Activated naive CD4-positive, alpha-beta T cell treated with anti-CD3 and anti-CD28 coated beads, Interleukin-2, amount 50 U/mL, for 72 hours (primary cell): ENCODE measurements at places on chromosomes 16 and 17. TPM values are rescaled to one million over a fixed set of nuclear protein-coding genes. Genes with fewer than 3 reads are reported as not detected.

Gene CACNG5
- total RNA-seq: not detected

Gene CCL18
- 0.37 TPM for total RNA-seq

Gene CRHR1
- not detected for total RNA-seq

Gene KRTAP16-1
- not detected for total RNA-seq

Gene HSPB9
- 0.23 TPM for total RNA-seq

Gene CALB2
- not detected for total RNA-seq

Gene GUCY2D
- total RNA-seq: not detected

DNA sequence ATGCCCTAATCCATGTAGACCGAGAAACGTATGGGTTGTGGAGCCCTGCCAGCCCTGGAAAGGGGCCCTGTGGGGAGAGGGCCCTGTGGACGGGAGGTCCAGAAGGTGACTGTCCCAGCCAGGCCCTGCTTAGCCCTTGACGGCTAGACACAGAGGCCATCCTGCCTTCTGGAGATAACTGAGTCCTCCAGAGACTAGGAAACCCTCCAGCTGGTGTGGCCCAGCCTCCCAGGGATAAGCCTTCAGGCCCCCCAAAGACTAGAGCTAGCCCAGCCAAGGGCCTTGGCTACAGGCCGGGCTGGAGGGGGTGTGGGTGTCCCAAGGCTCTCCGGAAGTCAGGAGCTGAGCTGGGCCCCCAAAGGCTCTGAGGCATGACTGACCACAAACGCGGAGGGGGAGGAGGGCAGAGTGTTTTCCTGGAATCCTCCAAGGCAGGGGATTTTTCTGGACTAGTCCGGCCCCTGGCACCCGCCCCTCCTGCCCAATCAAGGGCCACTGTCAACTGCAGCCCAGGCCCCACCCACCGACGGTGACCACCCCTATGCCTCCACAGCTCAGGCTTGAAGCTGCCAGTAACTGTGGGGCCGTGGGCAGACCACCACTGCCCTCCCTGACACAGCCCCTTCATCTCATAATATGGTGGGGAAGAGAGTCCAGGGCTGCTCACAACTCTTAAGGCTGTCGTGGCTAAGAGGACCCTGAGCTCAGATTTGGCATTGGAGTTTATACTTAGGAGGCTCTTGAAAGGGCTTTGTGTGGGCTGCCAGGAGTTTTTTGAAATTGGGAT lies 885 bp upstream of the VASN start:
- DNase-seq: no peak

- DNase-seq: no peak
Observed at GRCh38 chr16:5465714-5466113, 368.1 kb upstream of the EEF2KMT start.

DNA sequence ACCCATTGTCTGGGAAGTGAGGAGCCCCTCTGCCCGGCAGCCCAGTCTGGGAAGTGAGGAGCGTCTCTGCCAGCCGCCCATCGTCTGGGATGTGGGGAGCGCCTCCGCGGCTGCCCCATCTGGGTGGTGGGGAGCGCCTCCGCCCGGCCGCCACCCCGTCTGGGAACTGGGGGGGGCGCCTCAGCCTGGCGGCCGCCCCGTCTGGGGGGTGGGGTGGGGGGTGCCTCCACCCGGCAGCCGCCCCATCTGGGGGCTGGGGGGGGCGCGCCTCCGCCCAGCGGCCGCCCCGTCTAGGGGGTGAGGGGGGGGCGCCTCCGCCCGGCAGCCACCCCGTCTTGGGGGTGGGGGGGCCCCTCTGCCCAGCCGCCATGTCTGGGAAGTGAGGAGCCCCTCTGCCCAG lies 78.4 kb downstream of the RPGRIP1L start:
- no peak for DNase-seq

- no peak for DNase-seq
Observed at GRCh38 chr17:51455931-51456330, 195.6 kb downstream of the UTP18 start.

GRCh38 chr17:19614900-19615299 lies 33.7 kb upstream of the ALDH3A2 start:
- DNase-seq: no peak

DNA sequence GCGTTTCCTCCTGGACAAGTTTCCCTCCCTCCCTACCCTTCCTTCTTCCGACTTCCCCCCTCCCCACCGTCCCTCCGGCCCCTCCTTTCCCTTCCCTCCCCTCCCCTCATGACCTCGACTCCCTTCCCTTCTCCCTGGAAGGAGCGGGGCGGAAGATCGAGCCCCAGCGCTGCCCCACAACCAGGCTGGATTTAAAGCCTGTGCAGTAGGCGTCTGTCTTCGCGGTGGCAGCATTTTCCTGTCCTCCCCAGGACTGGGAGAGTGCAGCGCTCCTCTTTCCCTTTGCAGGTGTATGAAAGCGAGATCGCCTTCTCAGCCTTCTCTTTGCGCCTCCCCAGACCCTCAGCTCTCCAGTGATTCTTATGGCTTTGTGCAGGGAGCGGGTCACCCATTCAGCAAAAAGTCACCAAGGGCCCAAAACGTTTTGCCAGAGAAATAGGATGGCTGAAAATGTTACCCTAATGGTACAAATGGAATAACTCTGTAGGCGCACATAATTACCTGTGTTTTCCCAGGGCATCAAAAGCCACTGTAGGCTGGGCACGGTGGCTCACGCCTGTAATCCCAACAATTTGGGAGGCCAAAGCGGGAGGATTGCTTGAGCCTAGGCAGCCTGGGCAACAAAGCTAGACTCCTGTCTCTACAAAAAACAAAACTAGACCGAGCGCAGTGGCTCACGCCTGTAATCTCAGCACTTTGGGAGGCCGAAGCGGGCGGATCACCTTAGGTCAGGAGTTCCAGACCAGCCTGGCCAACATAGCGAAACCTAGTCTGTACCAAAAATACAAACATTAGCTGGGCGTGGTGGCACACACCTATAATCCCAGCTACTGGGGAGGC lies 40.8 kb downstream of the SLFN12L start:
- DNase-seq: no peak

DNA sequence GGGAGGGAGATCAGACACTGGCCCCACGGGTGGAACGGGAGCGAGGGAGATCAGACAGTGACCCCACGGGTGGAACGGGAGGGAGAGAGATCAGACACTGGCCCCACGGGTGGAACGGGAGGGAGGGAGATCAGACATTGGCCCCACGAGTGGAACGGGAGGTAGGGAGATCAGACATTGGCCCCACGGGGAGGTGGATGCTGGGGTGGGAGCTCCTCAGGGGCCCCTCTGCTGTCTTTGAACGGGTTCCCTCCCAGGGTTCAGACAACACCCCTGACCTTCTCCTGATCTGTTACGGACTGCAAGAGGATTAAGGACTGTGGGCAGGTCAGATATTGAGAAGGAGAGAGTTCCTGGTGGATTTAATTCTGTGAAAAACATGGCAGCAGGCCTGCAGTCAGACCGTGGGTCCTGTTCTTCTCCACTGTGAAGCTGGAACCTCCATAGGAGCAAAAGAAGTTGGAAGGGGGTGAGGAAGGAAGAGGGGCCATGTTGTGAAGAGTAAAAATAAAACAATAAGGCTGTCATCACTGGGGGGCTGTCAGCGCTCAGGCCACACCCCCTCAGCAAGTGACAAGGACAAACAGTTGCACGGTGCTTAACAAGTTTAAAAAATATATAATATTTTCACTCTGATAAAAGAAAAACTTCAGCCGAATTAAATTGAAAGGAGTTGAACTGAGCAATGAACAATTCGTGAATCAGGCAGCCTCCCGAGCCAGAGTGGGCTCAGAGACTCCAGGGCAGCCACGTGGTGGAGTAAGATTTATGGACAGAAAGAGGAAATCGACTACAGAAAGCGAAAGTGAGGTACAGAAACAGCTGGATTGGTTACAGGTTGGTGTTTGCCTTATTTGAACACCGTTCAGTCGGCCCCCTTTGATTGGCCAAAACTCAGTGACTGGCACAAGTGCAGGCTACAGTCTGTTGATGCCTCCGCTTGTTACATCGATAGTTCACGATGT lies 348.7 kb upstream of the TNRC6C start:
- peak; percentile 54 for DNase-seq

- DNase-seq: no peak
Observed at GRCh38 chr16:52558448-52558847, 11.5 kb upstream of the TOX3 start.

- DNase-seq: no peak
Observed at GRCh38 chr16:69812688-69813014, 50.5 kb downstream of the WWP2 start.
